Hepatic stellate cell (primary cell): ENCODE measurements at places on chromosomes 2 and 18.

DNA sequence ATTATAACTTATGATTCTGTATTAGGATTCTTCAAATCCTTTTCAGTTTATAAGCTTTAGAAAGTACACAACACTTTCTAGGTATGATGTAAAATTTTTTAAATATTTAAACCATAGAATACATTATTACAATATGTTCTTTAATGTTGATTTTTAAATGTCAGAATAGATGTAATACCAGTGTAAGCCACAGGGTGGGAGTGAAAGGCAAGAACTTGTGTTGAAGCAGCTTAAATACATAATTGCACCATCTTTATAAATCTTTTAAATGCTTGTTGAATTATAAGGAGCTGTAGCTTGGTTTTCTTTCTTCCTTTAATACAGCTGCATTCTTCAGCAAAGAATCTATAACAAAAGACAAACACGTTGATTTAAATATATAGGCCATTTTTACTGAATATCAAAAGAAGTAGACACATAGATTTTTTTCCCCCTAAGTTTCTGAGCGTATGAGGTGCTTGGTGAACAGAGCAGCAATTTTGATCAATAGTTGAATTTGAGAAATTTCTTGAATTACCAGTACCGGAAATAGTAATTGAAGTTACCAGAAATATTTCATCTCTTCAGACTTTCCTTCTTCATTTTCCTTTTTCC is 63.0 kb downstream of the TANK start:
- no peak for DNase-seq

- DNase-seq, result no peak
These were observed 133.7 kb downstream of the INO80D start for GRCh38 chr2:205952282-205952681.

GRCh38 chr18:28183418-28184078 is 6.6 kb upstream of the CDH2 start:
- DNase-seq, result peak; percentile 19

- no peak for DNase-seq
These were observed 71.9 kb downstream of the MOGAT1 start for GRCh38 chr2:222743251-222743812.

DNA sequence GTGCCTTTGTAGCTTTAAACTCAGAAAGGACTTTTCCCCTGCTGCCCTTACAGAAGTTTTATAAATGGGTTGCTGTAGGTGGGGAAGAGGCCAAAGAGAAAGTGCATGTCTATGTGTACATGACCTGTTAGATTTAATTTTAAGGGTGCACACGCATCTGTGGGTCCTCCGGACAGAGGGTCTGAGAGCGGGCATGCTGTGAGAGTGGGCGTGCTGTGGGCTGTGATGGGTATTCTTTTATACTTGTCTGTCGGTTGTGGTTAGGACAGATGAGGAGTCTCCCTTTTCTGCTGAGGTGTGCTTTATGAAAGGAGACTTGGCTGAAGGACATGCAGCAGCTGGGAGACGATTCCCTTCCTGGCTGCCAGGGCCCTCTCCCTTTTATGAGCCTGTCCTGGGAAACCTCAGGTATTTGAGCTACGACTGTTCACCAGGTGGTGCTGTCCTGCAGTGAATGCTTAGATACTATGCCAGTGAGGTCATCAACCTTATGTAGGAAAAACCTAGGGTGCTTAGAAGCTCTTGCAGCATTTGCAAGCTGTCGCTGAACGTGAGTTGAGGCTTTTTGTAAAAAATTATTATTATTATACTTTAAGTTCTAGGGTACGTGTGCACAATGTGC is 67.5 kb downstream of the TANC1 start:
- no peak for DNase-seq

GRCh38 chr2:72145289-72145657 is 2.4 kb downstream of the CYP26B1 start:
- no peak for DNase-seq

GRCh38 chr2:142483653-142484052 is 352.8 kb upstream of the LRP1B start:
- no peak for DNase-seq

DNA sequence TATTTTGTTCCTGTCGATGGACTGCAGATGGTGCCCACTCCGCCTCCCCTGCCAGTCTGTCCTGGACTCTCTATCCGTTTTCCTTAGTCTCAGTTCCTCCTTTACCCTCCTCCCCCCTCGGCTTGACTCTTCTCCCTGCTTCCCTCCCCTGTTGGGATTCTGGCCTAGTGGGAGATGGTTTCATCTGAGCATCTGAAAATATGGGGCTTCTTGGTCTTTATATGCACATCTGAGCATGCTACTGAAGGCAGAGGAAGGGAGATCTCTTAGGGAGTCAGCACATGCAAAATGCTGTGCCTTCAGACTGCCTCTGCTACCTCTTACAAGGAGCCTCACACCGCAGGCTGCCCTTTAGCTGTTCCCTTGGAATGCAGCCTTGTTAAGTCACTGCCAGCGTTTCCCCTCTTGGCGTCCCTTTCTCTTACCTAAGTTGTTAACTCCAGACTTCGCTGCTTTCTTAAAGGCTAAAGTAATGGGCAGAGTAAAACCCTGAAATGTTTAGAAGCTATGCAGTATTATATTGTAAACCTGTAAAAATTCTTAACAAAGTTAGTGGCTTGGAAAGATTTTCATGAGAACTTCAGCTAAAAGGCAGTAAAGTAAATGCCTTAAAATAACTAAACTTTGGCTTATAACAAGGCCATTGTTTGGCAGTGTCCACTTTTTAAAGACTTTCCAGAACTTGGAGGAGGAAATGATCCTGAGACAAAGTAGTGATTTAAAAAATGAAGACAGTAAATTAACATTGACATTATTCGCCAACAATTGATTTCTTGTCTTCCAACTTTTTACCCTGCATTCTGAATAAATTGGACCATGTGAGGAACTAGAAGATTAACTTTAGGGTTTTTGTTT is 49.8 kb downstream of the LDLRAD4 start:
- DNase-seq, result no peak

- DNase-seq, result no peak
These were observed 19.8 kb downstream of the TET3 start for GRCh38 chr2:74004212-74005182.

DNA sequence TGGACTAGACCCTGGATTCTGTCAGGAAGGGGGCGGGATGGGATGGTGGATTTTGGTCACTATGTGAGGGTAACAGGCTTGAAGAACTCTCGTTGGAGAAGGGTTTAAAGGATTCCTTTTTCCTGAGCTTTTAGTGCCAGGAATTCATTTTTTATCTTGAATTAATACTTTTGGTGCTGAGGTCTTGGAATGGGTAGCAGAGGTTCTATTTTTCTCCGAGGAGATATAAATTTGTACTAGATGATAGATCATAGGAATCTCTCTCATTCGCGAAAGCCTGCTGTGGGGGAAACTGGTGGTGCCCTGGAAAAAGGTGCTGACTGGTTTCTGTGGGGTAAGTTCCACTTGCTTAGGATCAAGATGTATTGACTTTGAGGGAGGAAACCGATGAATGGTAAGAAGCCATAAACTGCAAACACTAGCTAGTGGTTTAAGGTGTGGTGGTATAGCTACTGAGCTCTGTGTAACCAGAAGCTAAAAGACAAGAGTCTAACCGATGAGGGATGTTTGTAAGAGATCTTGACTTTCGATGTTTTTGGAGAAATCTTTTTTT is 706 bp downstream of the AGPS start:
- no peak for DNase-seq

GRCh38 chr2:162487816-162488215 is 143.9 kb downstream of the GCA start:
- DNase-seq, result no peak

GRCh38 chr2:239874636-239875356 is 150.3 kb downstream of the NDUFA10 start:
- DNase-seq, result no peak

DNA sequence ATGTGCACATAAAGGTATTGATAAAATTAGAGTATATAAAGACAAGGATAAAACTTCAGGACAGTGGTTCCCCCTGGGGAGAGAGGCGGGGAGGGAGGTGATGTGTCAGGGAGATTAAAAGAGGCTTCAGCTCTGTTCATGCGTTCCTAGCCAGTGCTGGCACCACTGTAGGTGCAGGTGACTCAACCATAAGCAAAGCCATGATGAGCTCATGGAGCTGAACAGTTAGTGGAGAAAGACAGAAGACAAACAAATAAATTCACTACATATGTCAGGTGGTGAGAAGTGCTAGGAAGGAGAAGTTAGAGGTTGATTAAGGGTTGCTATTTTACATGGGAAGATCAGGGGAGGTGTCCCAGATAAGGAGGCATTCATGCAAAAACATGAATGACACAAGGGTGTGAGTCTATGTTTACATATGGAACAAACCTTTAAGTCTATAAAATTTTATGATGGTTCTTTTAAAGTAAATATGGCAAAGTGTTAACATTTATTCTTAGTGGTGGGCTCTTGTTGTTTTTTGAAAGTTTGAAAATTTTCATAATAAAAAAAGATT is 136.0 kb downstream of the ANKRD44 start:
- DNase-seq, result no peak

DNA sequence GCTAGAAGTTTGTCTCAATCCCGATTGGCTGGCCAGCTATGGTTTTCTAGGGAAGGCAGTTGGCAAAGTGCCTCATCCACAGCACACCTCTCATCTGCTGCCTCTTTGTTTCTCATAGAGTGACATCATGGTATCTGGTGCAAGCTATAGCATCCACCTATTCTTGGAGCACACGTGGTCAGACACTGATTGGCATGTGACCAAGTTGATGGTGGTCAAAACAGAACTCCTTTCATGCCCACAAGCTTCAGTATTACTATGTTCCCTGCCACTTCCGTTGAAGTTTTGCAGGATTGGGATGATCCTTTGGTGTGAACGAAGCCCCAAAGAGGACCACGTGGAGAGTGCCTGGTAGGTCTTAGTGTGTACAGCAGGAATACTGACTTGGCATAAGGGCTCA is 28.8 kb downstream of the TTC32 start:
- DNase-seq, result no peak

GRCh38 chr2:241686324-241686649 is 328 bp downstream of the DTYMK start:
- no peak for DNase-seq

DNA sequence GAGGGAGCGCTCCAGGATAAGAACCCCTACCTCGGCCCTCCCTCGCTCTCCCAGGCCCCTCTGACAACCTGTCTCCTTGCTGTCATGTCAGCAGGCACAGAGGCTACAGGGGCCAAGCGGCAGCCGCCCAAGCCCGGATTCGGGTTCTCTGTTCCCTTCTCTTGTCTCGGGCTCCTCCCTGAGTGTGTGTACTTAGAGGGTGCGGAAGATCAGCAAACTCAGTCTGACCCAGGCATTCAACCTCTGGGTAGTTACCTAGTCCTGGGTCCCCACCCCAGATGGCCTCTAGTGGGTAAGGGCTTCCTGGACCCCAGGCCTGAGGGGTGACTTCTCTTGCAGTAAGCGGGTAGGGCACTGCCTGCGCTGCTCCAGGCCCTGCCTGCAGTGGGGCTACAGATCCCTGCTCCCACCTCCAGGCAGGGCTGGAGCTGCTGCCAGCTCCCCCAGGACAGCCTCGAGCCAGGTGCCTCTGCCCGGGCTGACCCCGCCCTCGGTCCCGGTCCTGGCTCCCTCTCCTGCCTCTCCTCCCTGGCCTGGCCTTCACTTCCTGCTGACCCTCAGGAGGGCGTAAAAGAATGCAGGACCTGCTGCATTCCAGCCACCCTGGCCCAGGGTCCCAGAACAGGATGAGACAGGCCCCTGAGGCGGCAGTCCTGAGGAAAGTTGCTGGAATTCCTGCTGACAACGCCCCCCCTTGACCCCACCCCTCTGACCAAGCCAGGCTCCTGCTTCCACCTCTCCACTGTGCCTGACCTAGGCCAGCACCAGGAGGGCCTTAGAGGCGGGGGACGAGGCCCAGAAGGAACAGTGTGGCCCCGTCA is 22.0 kb downstream of the GPC1 start:
- no peak for DNase-seq

- no peak for DNase-seq
These were observed 280.9 kb downstream of the RPRM start for GRCh38 chr2:153197402-153198386.

GRCh38 chr2:128264881-128265607 is 53.6 kb downstream of the HS6ST1 start:
- DNase-seq, result no peak

- no peak for DNase-seq
These were observed 12.3 kb upstream of the PARD6G start for GRCh38 chr18:80259610-80260009.

DNA sequence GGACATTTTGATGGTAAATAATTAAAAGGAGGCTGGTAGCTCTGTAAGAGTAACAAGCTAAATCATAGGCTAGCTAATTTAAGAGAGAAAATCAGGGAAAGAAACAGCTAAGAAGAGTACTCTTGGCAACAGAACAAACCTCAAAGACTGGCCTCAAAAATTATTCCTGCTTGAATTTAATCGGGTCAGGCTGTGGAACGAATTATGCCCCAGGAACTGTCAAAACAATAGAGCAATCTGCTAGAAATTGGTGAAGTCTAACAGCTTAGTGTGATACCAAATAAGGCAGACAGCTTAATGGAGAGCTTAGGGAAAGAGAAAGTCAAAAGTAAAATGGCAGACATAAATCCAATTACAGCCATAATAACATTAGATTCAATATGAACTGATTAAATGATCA is 215.7 kb downstream of the MREG start:
- DNase-seq, result no peak

- DNase-seq, result no peak
These were observed 114.2 kb downstream of the SRBD1 start for GRCh38 chr2:45496869-45497268.

- no peak for DNase-seq
These were observed 141.8 kb downstream of the ACKR3 start for GRCh38 chr2:236711440-236711839.

DNA sequence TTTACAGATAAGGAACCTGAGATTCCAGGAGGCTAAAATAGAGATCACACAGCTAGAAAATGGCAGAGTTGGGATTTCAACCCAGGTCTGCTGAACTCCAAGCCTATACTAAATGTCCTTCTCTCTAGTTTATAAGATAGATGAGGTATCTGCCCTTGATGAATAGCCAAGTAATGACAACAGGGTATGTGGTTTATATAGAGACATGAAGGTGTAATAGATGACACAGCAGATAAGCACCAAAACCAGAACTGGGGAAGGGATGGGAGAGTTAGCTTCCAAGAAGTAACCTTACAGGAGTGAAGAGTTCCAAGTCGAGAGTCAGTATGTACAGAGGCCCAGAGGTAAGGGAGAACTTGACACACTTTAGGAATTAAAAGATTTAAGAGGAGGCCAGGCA is 104.7 kb upstream of the UBXN4 start:
- no peak for DNase-seq

GRCh38 chr18:50982086-50982801 is 14.4 kb downstream of the ELAC1 start:
- no peak for DNase-seq
